ENCODE measurements at places on chromosomes 11 and 22.

- no peak for DNase-seq
Observed at GRCh38 chr11:124643042-124643604, 20.5 kb downstream of the TBRG1 start.

GRCh38 chr11:26688701-26689100 lies 33.2 kb downstream of the SLC5A12 start:
- DNase-seq: no peak

DNA sequence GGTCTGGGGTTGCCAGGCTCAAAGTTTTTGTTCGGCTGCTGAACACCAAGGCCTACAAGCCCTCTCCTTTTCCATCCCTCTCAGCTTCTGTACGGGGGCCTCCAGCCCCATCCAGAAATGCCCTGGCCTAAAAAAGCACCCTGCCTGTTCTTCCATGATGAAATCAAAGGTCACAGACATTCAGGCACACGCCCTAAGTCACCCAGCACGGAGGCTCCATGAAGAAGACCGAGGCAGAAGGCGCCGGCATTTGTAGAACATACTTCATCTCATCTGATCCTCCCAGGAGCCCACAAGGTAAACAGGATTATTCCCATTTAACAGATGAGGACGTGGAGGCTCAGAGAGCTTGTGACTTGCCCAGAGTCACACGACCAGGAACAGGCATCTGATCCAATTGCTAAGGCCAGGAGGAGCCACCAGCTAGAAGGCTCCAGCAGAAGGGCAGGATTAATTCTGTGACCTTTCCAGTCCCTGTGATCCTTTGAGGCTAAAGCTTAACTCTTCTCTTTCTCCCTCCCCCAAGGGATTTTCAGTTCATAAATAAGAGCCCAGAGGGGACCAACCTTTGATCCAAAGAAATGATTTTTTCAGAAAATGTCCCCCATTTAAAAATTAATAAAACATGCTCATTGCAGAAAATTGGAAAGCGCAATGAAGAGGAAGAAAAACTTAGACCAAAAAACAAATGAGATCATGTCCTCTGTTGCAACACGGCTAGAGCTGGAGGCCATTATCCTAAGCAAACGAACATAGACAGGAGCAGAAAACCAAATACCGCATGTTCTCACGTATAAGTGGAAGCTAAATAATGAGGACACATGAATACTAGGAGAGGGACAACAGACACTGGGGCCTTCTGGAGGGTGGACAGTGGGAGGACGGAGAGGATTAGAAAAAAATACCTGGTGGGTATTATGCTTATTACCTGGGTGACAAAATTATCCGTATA lies 38.7 kb downstream of the CYTH4 start:
- no peak for DNase-seq

DNA sequence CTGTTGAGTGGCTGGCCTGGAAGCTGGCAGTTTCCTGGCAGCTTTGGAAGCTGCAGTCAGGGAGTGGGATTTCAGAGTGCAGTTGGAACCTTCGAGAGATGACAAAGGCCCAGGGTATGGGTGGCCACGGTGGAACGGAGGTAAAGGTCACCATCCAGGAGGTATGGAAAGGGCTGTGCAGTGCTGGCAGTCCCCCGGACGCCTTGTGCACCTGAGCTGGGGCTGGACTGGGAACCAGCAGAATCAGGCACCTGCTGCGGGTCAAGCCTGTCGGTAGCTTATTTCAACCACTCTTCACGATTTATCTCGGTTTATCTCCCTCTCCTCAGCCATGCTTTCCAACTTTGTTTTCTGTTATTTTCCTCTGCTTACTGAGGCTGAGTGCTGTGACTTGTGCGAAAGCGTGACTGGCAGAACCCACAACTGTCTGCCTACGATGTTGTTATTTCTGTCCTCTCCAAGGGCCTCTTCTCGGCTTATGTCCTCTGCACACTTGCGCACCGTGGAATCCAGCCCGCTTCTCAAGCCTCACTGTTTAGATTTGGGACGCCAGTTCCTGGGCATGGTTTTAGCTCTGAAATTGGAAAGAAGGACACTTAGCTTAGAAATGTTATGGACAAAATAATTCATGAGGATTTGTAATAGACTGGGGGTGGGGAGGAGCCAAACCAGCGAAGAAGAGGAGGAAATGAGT lies 24.0 kb upstream of the ATXN10 start:
- DNase-seq: no peak

DNA sequence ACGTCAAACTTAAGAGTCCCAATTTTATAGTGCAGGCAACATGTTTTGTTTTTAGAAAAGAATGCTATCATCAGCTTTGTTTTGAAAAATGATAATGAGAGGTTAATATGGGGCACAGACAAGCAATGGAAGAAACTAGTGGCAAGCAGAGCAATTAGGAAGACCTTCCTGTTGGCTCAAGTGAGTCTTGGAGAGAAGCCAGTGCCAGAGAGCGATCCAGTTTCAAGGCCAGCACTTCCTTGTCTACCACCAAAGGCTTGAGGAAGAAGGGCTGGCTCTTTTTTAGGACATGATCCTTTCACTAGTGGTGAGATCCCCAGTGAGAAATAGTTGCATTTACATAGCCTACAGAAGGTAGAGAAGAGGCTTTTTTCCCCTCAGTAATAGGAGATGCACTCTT lies 1340.7 kb downstream of the LRRC4C start:
- no peak for DNase-seq

GRCh38 chr22:24951942-24952836 lies at the start of gene KIAA1671:
Gene KIAA1671 (plus strand): TSS chr22:24952716. CDS start chr22:25028000, 75,284 bp downstream.
- peak; percentile 78 for DNase-seq

- DNase-seq: peak; percentile 85
Observed at GRCh38 chr11:122202951-122203456, 87.0 kb upstream of the BLID start.

GRCh38 chr11:92406472-92406871 lies 181.9 kb downstream of the FAT3 start:
- DNase-seq: no peak

GRCh38 chr11:133889188-133889587 lies 43.9 kb upstream of the SPATA19 start:
- DNase-seq: no peak

DNA sequence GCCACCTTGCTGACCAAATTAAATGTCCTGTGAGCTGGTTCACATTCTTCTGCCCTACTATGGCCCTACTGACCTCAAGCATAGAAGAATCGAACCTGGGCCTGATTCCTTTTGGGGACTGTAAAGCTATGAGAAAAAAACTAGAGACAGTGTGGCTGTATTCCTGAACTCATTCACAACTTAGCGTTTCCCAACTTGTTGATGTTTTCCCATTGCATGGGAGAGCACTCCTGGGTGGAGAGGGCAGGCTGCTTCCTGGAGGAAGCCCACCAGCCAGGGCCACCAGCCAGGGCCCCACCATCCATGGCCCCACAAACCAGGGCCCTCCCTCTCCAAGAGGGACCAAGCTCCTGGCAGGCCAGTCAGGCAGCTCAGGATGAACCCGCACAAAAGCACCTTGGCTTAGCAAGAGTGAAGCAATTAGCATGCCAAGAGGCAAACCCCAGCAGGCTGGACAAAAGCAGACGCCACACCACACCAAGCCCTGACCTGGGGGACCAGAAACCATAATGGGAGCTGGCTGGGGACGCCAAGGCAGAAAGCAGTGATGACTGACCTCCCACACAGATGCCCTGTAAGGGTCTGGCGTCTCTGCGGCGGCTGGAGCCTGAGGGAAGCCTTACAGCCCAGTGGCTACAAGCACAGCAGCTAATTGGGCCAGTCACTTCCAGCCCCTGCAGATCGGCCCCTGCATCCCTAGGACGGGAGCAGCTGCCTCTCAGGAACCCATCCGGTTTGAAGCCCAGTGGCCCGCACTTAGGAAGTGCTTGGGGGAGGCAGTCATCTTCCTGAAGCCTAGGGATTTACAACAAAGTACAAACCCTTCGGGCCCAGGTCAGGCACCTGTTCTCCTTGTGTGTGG lies 2.1 kb downstream of the CERK start:
- DNase-seq: no peak

- no peak for DNase-seq
Observed at GRCh38 chr11:1843098-1843473, 4.3 kb downstream of the TNNI2 start.

GRCh38 chr11:74397501-74398243 lies 561 bp downstream of the PGM2L1 start:
- DNase-seq: peak; percentile 6

DNA sequence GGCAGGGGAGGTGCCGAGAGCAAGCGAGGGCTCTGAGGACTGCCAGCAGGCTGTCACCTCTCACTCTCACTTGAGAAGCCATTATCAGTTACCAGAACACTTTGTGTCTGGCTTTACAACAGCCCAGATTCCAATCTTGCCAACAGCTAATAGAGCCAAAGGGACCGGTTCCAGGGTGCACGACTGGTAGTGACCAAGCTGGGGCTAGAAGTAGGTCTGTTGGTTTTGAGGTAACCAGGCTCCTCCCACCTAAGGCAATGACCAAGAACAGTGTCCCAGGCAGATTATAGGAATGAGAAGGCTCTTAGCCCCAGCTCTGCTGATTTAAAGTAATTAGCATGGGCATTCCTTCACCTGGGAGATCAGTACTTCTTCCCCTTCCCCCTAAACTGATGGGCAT lies 7.2 kb upstream of the IL10RA start:
- DNase-seq: no peak

- DNase-seq: no peak
Observed at GRCh38 chr11:41522899-41523672, 63.6 kb upstream of the LRRC4C start.

GRCh38 chr11:45386972-45387371 lies 100.8 kb upstream of the SYT13 start:
- no peak for DNase-seq

DNA sequence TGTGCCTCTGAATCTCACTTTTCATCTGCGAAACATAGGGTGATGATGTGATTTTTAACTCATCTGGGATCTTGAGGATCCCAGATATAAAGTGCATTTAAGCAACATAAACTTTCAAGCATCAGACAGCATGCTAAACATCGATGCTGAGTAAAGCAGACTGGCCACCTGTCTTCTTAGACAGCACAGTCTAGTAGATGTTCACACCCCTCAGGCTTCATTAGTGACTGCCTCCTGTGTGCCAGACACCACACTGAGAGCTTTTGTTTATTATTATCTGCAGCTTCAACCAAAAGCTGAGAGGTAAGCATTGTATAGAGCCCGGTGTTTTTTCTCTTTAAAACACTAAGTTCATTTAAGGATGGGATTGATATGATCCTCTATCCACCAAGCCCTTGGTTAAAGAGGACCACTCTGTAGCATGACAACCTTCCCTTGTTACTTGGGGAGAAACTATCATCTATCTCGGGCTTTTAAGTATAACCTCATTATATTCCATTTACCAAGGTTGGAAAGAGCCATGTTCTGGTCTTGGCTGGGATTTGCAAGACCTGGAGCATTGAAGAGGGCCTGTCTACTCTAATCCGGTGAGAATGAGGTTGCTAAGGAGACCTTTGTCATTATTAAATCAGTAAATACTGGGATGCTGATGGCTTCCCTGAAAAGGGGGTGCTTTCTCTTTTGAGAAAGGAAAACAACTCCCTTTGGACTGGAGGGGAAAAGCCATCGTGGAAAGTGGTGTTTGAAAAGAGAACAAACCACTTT lies 114.2 kb upstream of the SEZ6L start:
- DNase-seq: no peak

- no peak for DNase-seq
Observed at GRCh38 chr22:35547987-35548721, 7.5 kb downstream of the RASD2 start.

GRCh38 chr11:75203138-75203537 lies 37.4 kb upstream of the TPBGL start:
- no peak for DNase-seq

DNA sequence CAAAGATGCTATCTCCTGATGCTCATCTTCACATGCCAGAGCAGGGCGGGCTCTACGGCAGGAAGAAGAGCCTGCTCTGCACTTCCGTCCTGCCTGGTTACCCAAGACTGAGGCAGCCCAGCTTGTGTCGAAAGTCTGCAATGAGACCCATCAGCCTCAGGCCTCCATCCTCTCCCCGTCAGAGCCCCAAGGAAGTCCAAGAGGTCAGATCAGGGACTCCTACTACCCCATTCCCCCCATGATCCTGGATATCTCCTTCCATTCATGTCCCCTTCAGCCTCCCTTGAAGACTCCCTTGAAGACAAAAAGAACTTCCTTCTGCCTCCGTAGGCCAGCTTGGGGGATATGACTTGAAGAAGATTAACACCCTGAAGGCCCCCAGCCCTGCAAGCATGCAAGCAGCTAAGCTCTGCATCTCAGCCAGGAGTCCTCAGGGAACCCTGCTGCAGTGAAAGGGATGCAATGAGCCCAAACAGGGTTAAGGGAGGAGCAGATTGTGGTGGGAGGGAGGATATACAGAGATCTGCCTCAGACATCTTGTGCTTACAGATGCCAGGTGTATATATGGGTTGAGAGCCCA lies 85.6 kb downstream of the TRIM29 start:
- DNase-seq: no peak

GRCh38 chr11:93939084-93939760 lies 81.9 kb upstream of the HEPHL1 start:
- DNase-seq: no peak

GRCh38 chr11:64013141-64013896 lies 22.4 kb upstream of the FLRT1 start:
- DNase-seq: no peak

DNA sequence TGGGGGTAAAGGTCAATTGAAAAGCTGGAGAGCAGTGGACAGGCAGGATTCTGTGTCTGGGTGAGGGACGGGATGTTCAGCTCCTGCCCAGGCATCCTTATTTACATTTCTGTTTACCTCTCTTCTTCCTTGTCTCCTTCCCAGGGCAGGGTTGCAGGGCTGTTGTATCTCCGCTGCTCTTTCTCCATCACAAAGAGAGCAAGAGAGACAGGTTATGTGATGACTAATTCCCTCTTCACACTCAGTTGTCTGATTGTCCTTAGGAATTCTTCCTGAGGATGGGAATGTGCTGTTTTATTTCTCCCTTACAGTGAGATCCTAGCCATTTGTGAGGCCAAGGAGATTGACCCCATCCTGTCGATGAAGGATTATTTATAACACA lies 104.9 kb downstream of the VPREB1 start:
- no peak for DNase-seq

DNA sequence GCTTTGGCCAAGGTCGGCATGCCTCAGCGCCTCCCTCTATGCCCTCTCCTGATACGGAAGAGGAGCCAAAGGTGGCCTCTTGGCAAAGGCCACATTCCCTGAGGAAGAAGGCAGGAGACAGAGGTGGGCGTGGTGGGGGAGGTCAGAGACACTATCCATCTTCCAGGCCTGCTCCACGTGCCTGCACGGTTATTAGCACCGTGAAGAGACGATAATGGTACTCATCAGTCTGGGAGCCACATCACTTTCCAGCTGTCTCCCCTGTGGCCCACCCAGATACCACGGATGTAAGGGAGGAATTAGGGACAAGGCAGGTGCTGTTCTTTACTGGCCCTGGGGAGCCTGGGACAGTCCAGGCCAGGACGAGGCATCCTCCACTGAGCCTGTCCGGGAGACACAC lies 354.3 kb downstream of the MN1 start:
- no peak for DNase-seq

GRCh38 chr22:45845076-45845487 lies 131.9 kb downstream of the WNT7B start:
- no peak for DNase-seq

GRCh38 chr11:67371189-67371910 lies 2.0 kb downstream of the CLCF1 start:
- no peak for DNase-seq

Measured in globus pallidus (tissue), 1 donor.